ENCODE measurements at places on chromosomes 4 and X.

DNA sequence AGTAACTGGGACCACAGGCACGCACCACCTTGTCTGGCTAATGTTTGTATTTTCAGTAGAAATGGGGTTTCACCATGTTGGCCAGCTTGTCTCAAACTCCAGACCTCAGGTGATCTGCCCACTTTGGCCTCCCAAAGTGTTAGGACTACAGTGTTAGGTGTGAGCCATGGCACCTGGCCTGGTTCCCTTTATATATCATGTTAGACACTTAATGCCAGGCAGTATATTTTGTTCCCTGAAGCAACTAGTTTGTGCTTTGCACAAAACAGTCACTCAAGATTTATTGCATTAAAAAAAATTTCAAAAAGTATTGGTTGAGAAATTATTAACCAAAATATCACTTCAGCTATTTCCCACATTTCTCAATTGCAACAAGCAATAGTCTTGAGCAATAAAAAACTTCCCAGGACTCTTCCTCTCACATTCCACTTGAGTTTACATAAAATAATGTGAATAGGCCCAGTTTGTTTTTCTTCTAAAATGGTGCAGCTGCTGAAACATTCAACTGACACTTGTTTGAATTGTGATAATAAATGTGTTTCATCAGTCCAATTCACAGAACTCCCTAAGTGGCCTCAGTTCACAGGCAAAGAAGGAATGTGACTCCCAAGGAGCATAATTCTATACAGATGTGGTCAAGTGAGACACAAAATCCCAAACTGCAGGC, 22.7 kb downstream of the CXCL1 start:
- no peak for DNase-seq

DNA sequence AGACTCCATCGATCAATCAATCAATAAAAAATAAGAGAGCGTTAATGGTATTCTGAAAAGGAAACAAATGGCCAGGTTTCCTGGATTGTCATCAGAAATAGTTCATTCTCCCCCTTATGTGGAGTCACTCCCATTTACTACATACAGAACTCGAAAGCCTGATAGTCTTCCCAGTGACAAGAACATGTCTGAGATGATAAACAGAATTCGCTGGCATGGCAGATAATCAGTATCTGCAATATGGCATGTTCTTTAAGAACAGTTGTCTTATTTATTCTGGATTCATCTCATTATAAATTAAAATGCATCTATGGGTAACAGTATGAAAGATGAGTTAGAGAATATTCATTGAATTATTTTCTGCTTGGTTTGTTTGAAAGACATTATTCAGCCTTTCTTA, 61.4 kb downstream of the LRP2BP start:
- no peak for DNase-seq

- no peak for DNase-seq
Observed at GRCh38 chr4:165048170-165048569, 5.5 kb upstream of the TRIM75 start.

DNA sequence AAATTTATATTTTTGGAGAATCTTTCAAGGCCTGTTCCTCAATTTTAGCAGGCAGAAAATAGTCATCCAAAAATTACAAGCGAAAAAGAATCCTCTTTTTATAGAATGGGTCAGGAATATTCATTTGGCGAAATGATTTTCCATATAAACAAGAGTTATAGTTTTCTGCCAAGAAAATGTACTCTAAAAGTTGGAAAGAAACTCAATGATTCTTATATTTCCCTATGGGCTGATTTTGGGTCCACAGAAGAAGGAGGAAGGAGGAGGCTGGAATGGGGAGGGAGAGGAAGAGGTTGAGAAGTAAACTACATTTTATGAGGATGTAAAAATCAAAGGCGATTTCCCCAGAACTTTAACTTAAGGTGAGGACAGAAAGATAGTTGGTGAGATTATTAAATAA, 159.3 kb downstream of the DCAF12L1 start:
- DNase-seq, result no peak

DNA sequence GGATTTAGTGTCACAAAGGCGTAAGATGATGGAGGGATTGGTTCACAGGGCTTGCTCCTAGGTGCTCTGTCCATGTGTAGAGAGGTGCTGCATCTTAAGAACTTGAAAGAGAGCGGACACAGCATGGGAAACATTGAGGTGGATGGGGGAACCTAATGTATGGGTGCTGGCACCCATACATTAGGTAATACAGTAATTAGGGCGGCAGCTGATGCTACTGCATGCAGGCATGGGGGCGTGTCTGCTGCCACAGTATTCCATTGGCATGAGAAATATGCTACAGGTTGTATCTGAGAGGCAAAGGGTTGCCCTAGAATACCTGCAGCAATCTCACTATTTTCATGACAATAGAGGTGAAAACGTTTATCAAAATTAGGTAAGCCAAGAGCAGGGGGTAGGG, 45.8 kb upstream of the UXT start:
- DNase-seq, result no peak

- no peak for DNase-seq
Observed at GRCh38 chrX:124641737-124642491, 295.6 kb downstream of the SH2D1A start.

- no peak for DNase-seq
Observed at GRCh38 chr4:3280466-3280865, 12.4 kb upstream of the RGS12 start.

DNA sequence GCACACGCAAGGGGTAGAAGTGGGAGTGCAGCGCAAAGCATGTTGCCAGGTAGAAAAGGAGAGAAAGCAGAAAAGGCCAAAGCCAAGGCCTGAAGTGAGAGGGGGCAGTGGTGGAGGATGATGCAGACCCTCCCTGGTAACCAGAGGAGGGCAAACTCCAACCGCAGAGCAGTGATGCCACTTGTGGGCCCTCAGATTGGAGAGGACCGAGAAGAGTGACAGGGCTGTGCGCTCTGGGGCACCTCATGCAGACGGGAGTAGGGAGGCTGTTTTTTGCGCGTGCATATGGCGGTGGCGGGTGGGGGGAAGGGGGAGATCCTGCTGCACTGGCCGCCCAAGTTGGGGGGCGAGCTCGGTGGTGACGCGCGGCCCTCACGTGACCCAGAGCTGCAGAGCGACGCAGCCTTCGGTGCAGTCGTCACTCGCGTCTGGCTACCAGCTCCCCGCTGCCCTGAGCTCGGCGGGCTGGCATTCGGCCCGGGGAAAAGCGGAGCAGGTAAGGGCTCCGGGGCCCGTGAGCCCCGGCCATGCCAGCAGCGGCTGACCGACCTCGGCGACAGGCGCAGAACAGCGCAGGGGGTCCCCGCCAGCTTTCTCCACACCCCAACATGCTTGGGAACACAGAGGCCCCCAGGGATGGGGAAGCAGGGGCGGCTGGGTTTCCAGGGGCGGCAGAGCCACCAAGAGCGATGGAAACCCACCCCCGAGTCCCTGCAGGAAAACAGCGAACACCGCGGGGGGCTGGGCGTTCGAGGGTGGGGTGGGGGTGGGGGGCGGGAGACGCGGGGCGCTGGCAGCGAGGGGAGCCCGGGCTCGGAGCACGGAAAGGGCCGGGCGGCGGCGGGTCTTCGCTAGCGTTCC, at the start of gene BEX3:
Gene BEX3, plus strand, starts transcription at position 421 of the 861 bp plus-strand sequence. CDS start 984 bp downstream, outside the sequence.
- DNase-seq, result no peak

DNA sequence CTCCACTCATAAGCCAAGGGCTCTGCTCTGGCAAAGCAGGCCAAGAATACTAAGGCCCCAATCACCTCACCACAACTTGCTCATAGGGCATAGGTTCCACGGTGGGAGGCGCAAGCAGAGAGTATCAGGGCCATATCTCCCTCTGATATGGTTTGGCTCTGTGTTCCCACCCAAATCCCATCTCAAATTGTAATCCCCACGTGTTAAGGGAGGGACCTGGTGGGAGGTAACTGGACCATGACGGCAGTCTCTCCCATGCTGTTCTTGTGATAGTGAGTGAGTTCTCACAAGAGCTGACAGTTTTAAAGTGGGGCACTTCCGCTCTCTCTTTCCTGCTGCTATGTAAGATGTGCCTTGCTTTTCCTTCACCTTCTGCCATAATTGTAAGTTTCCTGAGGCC, 88.7 kb downstream of the SHROOM4 start:
- DNase-seq, result no peak

- no peak for DNase-seq
Observed at GRCh38 chr4:24364852-24365251, 219.5 kb downstream of the DHX15 start.

DNA sequence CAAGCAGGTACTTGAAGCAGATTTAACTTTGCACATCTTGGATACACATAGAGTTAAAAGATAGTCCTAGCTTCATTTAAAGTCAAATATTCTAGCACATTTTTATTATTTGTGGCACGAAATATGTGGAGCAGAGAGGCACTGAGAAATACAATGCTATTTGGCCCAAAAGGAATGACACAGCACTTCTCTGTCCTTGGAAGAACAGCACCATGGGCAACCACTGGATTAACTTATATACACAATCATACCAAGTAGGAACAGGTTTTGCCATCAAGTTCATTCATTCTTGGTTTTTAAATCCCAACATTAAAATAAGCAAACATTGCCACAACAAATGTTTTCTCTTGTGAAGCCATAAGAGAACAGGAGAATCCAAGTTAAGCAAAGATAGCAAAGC, 924 bp upstream of the ENAM start:
- DNase-seq, result no peak

GRCh38 chr4:77581724-77582123, 23.9 kb upstream of the CXCL13 start:
- no peak for DNase-seq

GRCh38 chr4:71729856-71730255, 54.0 kb downstream of the GC start:
- no peak for DNase-seq

GRCh38 chr4:24248674-24249630, 335.4 kb downstream of the DHX15 start:
- DNase-seq, result no peak

GRCh38 chr4:69936566-69936965, 5.7 kb downstream of the CSN1S1 start:
- no peak for DNase-seq

- peak; percentile 40 for DNase-seq
Observed at GRCh38 chrX:123851079-123851478, 8.8 kb upstream of the XIAP start.

- no peak for DNase-seq
Observed at GRCh38 chrX:107940095-107940494, 42.1 kb downstream of the TEX13B start.

DNA sequence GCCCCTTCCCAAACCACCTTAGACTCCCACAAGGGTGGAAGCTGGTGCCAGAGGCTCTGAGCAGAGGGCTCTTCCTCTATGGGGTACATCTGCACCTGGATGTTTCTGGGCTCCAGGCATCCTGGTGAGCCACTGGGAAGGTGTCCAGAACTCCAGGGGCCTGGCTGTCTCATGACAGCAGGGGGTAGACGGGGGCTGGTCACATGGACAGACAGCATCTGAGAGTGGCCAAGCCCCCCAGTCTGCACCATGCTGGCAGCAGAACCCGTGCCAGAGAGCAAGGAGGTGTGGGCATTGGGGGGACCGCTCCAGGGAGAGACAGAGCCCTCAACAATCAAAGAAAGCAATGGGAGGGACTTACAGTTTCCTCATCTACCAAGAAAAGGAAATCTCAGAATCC, 39.5 kb downstream of the ZFYVE28 start:
- DNase-seq, result no peak

GRCh38 chr4:151905197-151905596, 144.4 kb upstream of the GATB start:
- DNase-seq, result no peak

GRCh38 chr4:113760094-113760794, 1.3 kb downstream of the CAMK2D start:
- no peak for DNase-seq

DNA sequence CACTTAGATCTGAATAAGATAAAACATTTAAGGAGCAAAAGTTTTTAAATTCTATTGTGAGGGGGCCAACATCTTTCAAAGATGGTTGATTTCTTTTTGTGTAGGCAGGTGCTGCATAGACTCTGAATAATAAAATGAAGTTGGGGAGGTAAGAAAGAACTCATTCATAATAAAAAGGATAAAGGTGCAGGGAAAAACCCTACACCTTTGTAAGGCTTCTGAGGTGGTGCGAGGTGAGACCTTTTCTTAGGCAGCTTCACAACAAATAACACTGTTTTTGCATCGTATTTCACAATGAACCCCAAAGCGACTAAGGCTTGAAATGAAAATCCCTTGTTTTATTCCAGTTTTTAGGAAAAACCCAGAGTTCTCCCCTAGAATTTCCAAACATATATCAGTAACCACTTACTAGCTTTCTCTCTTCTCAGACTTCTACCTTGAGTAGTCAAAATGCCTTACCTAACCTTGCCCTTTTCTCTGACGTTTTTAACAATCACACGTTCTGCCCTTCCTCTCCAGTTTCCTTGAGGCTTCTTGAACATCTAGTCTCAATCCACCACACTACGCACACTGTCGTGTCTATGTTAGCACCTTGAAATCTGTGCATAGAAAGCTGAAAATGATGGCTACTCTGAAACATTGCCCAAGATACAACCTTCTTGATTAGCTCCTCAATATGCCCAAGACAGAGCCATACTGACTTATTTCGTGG, 30.2 kb downstream of the MAML3 start:
- DNase-seq, result no peak

DNA sequence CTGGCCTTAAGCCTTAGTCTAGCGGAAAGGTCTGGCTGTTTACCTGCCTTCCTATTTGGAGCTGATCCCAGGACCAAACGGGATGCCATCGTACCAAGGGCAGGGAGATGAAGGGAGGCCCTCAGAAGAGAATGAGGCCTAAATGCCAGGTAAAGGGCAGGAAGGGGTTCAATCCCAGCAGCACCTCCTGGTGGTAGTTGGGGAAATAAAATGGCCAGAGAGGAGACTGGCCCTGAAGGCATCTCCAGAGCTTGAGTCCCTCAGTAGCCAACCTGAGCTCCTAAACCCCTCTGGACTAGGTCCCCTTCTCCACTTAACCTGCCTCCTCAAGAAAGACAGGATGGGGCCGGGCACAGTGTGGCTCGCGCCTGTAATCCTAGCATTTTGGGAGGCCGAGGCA, 53.7 kb downstream of the KDM5C start:
- DNase-seq, result no peak

DNA sequence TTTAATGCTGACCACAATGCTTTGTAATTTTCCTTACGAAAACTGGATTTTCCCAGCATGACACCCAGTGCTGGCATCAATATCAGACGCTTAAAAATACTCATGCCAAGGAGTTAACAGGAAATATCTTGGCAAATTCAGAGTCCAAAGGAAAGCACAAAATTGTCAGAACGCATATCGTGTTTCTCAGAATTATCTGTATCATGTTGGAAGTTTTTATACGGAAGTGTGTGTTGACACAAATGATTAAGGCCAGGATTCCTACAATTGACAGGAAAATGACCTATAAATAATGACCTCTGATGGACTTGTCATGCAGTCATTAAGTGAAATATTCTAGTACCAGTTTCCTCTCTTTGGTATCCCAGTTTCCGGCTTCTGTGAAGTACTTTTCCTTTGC, 132.1 kb upstream of the TLL1 start:
- DNase-seq, result no peak
